ENCODE measurements at places on chromosomes 13 and 19. TPM values are rescaled to one million over a fixed set of nuclear protein-coding genes. Genes with fewer than 3 reads are reported as not detected.

DNA sequence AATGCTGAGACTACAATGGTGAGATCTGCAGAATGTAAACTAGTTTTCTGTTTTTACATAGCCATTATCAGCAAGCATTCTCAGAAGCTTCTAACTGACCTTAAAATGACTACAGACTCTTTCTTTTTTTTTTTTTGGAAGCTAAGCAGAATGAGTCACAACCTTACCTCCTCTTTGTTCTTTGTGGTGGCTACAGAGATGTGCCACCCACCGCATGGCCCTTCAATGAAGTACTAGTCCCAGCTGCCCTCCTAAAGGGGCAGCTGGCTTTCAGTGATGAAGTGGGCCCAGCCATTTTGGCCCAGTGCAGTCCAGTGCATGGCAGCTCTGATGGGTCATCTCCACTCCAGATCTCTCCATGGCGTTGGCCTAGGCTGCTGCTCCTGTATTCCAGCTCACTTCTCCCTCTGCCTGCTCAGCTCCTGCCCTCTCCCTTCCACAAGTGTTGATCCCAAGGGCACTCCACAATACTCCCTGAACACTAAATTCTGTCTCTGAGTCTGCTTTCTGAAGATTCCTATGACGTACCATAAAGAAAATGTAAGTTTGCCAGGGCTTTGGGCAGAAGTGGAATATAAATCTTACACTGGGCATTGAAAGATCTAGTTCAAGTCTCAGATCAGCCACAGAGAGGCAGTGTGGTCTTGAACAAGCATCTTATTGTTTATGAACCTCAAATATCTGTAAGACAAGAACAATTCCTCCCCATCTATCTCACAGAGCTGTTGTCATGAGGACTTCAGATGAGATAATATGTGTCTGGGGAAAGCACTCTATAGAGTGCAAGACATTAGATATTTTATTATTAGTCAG, 85.6 kb downstream of the RXFP2 start:
- DNase-seq: no peak

- DNase-seq: no peak
These were observed 14.7 kb downstream of the ELL start for GRCh38 chr19:18507021-18507726.

- no peak for DNase-seq
These were observed 92.0 kb downstream of the KCNRG start for GRCh38 chr13:50107205-50107604.

DNA sequence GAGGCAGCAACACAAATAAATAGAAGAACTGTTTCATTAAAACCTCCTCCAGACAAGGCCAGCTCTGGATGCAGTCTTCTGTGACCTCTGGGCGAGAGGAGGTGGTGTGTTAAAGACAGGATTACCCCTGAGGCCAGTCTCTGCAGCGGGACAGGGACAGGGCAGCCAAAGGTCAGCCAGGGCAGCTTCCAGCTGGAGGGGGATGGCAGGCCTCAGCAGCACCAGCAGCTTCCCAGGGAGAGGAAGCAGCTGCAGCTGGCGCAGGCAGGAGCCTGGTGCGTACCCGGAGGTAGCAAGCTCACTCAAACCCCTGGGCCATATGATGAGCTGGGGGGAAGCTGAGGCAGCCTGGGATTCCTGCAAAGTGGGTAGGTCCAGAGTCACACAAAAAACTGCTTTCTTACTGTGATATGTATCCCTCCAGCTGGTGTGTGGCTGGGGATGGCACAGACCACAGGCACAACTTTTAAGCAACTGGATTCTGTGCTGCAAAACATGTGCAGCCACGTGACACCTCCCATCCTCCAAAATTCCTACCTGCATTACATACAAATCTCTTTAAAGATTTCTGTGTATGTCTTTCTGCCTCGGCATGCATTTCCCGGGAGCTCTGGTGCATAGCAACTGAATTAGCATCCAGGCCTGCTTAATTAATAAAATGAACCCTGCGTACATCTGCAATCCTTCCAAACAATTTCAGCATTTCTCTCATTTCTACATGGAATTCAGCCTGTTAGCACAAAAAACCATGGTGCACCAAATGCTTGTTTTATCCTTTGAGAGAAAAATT, 238.3 kb upstream of the MAB21L1 start:
- no peak for DNase-seq

COLGALT1 gene
- total RNA-seq: 119 TPM

DNA sequence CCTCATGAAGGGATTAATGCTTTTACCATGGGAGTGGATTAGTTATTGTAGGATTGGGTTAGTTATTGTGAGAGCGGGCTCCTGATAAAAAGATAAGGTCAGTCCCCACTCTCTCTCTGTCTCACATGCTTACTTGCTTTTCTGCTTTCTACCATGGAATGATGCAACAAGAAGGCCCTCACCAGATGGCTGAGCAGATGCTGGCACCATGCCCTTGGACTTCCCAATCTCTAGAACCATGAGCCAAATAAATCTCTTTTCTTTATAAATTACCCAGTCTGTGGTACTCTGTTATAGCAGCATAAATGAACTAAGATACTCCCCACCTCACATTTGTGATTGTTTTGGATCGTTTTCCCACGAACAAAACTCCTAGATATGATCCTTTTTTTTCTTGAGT, 353.8 kb downstream of the DNAJC15 start:
- no peak for DNase-seq

- DNase-seq: peak; percentile 91
These were observed 8.3 kb upstream of the CRX start for GRCh38 chr19:47813304-47813994.

- DNase-seq: no peak
These were observed 122.3 kb downstream of the ZDHHC20 start for GRCh38 chr13:21336609-21337349.

TRIM28 gene
- total RNA-seq: 797 TPM

GRCh38 chr13:111883571-111884343, 183.2 kb upstream of the SOX1 start:
- DNase-seq: no peak

ZNF613 gene
- total RNA-seq: 1.7 TPM

IRGC gene
- total RNA-seq: not detected

All from K562 (cell line).